A549 treated with RU486 at 1 μM for 4 hours (cell line): ENCODE measurements at places on chromosomes 7 and 10. TPM values are rescaled to one million over a fixed set of nuclear protein-coding genes. Genes with fewer than 3 reads are reported as not detected.

CYP3A5 gene
- total RNA-seq = 1.1 to 1.6 TPM (median 1.5 TPM) in 5 replicates

TMEM236 gene
- 0.03 to 0.07 TPM (median 0.06 TPM) in 5 replicates for total RNA-seq

GSTO2 gene
- total RNA-seq = 1.7 to 3.7 TPM (median 2.1 TPM) in 5 replicates

NOS3 gene
- 0.15 to 0.55 TPM (median 0.49 TPM) in 5 replicates for total RNA-seq

LZTS2 gene
- 30.7 to 47.3 TPM (median 38.8 TPM) in 5 replicates for total RNA-seq

SPOCK2 gene
- 0.17 to 0.46 TPM (median 0.35 TPM) in 5 replicates for total RNA-seq

PIK3AP1 gene
- 0.57 to 0.92 TPM (median 0.79 TPM) in 5 replicates for total RNA-seq

HGF gene
- not detected in 5 replicates for total RNA-seq

ANKRD30A gene
- 0.29 to 1.1 TPM (median 0.88 TPM) in 5 replicates for total RNA-seq

CDC14C gene
- not detected in 5 replicates for total RNA-seq

CC2D2B gene
- total RNA-seq = 0.14 TPM in 2 of 5 replicates, not detected in the others

RELN gene
- 0.12 to 0.13 TPM in 2 of 5 replicates, not detected in the others for total RNA-seq

NANOS1 gene
- 2.1 to 3.8 TPM (median 2.8 TPM) in 5 replicates for total RNA-seq

PLPP4 gene
- 0.18 TPM in 1 of 5 replicates, not detected in the others for total RNA-seq

PILRA gene
- 3.3 to 6.0 TPM (median 5.8 TPM) in 5 replicates for total RNA-seq

PON3 gene
- total RNA-seq = 27.0 to 38.0 TPM (median 34.3 TPM) in 5 replicates

PIP gene
- total RNA-seq = 0.28 TPM in 1 of 5 replicates, not detected in the others

HOXA4 gene
- total RNA-seq = 2.0 to 2.9 TPM (median 2.4 TPM) in 5 replicates

MMP21 gene
- 0.05 TPM in 1 of 5 replicates, not detected in the others for total RNA-seq

RSBN1L gene
- 9.0 to 11.8 TPM (median 9.6 TPM) in 5 replicates for total RNA-seq

OR2A7 gene
- not detected in 5 replicates for total RNA-seq

STEAP2 gene
- total RNA-seq = 2.8 to 4.2 TPM (median 3.7 TPM) in 5 replicates

CCDC201 gene
- total RNA-seq = not detected in 5 replicates

ADRA2A gene
- 0.05 to 0.07 TPM (median 0.06 TPM) in 4 of 5 replicates, not detected in the other for total RNA-seq

ABCB4 gene
- total RNA-seq = not detected in 5 replicates
